ENCODE measurements at places on chromosomes 16 and 17.

- peak; percentile 53 for DNase-seq
Measured at GRCh38 chr16:55661941-55662643, 6.3 kb downstream of the SLC6A2 start.

- no peak for DNase-seq
Measured at GRCh38 chr17:7382901-7383300, 2.0 kb downstream of the TNK1 start.

GRCh38 chr16:4700380-4700996 lies 7.1 kb downstream of the NUDT16L1 start:
- no peak for DNase-seq

DNA sequence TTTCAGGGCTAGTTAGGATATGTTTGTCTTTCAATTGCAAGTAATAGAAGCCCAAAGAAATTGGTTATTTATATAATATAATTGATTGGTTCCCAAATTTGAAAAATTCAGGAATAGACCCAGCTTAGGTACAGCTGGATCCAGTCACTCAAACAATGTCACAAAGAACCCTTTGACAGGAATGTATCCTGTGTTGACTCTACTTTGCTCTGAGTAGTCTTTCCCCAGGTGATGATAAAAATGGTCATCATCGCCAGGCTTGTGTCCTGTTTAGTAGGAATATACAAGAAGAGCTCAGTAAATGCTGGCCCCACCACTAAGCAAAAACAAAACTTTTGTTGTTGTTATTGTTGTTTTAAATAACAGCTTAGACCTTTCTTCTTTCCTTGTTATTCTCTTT lies 35.0 kb downstream of the MAPT start:
- no peak for DNase-seq

GRCh38 chr17:73163043-73163442 lies 1.8 kb upstream of the SSTR2 start:
- DNase-seq = no peak

DNA sequence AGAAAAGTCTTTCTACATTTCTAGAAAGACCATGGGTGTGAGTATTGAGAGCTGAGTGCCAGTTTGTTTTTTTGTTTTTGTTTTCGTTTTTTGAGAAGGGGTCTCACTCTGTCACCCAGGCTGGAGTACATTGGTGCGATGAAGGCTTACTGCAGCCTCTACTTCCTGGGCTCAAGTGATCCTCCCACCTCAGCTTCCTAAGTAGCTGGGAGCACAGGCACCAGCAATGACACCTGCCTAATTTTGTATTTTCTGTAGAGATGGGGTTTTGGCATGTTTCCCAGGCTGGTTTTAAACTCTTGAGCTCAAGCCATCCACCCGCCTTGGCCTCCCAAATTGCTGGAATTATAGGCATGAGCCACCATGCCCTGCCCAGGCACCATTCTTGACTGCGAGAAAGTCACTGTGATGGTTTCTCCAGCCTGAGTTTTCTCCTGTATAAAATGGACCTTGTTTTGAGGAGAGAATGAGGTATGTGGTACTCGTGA lies 673.8 kb downstream of the MAF start:
- DNase-seq = no peak

- DNase-seq = peak; percentile 44
Measured at GRCh38 chr17:81869221-81870130, 1.7 kb downstream of the ARHGDIA start.

All from fibroblast of skin of back (primary cell).